ENCODE measurements at places on chromosomes 7 and 10.

DNA sequence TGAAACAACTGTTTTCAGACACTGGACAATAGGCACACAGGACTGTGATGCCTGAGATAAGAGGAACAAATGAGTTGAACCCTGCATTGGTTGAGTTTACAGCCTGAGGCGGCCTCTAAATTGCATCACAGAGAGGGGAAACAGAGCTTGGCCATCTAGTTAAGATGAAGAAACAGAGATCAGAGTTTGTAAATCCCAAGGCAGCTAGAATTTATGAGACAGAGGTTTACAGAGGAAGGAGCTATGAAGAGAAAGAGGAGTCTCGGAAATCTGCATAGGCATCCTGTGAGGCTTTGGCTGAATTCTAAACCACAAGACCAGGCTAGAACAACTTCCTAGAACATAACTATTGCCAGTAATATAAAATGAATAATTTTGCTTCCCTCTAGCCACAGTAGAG, 41.0 kb upstream of the OIT3 start:
- no peak for DNase-seq

DNA sequence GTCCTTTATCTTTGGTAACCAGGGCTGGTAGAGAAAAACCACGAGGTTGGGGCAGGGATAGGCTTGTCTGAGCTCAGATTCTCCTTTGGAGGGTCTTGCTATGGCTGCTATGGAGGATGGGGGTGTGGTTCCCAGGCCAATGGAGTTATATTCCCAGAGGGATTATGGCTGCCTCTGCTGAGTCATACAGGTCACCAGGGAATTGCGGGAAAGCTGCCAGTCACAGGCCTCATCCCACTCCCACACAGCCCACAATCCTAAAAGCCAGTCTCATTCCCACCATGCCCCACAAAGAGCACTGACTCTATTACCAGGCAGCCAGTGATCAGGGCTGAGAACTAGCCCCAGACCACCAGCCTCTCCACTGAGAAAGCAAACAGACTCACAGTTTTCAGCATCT, 316.6 kb upstream of the TMEM229A start:
- no peak for DNase-seq

DNA sequence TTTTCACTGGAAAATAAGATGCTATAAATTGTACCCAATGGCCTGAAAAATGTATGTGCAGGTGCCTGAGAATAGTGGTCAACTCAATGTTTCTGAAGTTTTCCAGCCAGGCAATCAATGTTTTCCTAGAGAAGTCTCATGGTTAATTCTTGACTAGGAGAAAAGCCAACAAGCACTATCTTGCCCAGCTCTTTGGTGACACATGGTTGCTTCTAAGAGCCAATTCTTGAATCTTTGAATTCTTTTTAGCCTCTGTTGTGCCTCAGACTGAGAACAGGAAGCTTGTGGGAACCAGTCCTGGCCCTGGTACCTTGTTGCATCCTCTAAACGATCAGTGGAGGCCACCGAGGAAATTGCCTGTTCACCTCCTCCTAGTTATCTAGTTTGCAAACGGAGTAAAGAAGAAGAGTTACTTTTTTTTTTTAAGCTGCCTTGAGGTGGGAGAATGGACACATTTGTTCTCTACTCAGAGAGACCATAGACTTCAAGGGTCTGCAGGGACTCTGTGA, 144.0 kb upstream of the MKLN1 start:
- no peak for DNase-seq

- no peak for DNase-seq
Measured at GRCh38 chr10:69492091-69492745, 41.0 kb downstream of the TSPAN15 start.

All from NCI-H446 treated with DMSO at 0.1 percent for 48 hours (cell line).